Activated effector memory CD4-positive, alpha-beta T cell treated with anti-CD3 and anti-CD28 coated beads, Interleukin-2, amount 50 U/mL, for 16 hours (primary cell): ENCODE measurements at places on chromosomes 1 and 21.
A peak's percentile ranks its signal among the peaks of the same experiment; 100 is the strongest.

GRCh38 chr1:51661081-51661518, 44.2 kb downstream of the OSBPL9 start:
- no peak for DNase-seq

DNA sequence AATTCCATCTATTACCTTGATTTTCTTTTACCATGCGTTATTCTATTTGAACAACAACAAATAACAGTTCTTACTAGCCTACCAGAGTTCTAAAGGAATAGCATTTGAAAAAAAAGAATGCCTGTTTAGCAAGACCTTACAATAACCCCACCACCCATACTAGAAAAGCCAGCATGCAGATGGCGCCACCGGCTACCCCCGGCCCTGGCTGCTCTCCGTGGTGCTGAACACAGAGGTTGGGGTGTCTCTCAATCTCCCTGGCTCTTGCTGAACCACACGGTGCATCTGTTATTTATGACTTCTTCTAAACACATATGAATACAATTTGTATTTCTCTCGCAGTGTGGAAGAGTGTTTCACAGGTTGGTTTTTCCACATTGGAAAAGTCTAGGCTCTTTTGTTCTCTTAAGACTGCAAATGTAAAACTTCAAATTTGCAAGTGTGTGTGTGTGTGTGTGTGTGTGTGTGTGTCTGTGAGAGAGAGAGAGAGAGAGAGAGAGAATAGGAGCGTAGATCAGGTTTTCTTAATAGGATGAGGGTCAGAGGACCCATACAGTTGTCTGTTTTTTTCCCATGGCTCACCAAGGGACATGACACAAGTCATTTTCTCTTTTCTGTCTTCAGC, 13.6 kb downstream of the GRIK3 start:
- no peak for DNase-seq

- no peak for DNase-seq
These were observed 13.3 kb downstream of the RPS6KA1 start for GRCh38 chr1:26542771-26543451.

GRCh38 chr21:34730756-34731445, 62.1 kb downstream of the CLIC6 start:
- no peak for DNase-seq

GRCh38 chr1:110675060-110675791, 486 bp upstream of the KCNA3 start:
- DNase-seq = peak; percentile 62

DNA sequence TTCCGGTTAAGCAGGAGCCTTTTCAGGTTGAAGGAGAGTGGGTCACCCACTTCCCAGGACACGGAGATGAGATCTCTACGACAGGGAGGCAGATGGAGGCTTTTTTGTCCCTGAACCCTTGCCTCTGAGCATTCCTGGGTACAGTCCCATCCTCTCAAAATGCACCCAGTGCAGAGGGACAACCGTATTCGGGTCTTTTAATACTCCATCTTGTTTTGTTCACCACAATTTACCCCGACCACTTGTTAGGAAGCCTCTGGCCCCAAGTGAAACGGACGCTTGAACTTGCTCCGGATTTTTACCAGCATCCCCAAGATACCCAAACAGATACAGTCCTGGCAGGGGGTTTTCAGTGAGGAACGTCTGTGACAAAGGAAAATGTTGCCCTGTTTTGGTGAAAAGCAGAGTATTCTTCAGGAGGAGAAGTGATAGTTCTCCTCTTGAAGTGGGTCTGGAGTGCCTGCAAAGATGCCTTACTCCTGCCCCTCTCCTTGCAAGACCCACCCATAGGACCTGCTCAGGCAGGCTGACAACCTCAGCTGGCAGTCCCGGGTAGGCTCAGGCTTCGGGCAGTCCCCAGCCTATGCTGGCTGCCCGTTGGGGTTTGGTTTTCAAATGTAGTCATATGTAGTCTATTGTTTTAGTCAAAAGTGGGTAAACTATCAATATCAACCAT, 669 bp upstream of the ARL8A start:
- DNase-seq = peak; percentile 74

DNA sequence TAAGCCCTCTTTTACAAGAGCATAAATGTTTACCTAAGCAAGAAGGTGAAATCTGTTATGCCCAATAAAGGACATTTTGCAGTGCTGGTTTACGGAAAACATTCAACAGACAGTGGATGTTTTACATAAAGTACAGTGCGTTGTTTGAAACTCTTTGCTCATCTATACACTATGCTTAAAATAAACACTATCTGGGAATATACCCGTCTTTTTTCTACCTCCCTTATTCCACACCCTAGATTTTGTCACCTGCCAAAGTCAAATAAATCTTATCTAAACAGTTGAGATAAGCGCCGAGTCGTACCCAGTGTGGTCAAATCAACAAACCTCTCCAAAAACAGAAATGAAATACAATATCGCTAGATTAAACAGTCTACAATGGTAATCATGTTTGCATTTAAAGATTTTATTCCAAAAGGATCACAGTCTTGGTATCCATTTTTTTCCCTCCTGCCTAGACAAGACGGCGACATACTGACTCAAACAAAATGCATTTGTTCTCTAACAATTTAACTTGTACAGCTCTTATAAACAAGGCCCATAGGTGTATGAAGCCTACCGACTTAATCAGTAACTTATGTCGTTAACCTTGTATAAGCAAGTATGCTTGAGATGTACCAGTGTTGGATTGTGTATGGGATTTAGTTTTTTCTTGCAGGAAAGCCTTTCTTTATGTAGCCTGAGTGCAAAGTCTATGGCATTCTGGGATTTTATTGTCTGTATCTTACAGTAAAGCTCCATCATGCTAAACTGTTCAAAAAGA, 189.1 kb downstream of the FMN2 start:
- DNase-seq = no peak

- no peak for DNase-seq
These were observed 23.3 kb downstream of the CYP2J2 start for GRCh38 chr1:59903141-59903754.
